Activated CD4-positive, alpha-beta T cell treated with anti-CD3 and anti-CD28 coated beads for 1 hour (primary cell): ENCODE measurements at places on chromosomes 2 and 18.

GRCh38 chr18:41390309-41390708 is 564.7 kb upstream of the PIK3C3 start:
- no peak for DNase-seq

- DNase-seq: no peak
Measured at GRCh38 chr2:140654565-140654964, 1476.3 kb downstream of the LRP1B start.

- DNase-seq: no peak
Measured at GRCh38 chr2:127531221-127531648, 4.2 kb upstream of the MYO7B start.

DNA sequence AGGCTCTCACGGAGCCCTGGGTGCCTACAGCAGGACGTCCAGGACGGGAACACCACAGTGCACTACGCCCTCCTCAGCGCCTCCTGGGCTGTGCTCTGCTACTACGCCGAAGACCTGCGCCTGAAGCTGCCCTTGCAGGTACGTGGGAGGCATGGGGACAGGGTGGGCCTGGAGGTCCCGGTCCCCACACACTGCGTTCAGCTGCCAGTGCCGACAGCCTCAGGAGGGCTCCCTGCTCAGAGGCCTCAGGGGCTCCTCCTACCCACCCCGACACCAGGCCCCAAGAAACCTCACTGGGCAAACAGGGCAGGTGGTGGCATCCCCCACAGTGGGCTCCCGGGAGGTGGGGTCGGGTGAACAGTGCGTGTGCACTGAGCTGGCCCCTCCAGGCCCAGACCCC is 10.8 kb downstream of the ANO7 start:
- no peak for DNase-seq

DNA sequence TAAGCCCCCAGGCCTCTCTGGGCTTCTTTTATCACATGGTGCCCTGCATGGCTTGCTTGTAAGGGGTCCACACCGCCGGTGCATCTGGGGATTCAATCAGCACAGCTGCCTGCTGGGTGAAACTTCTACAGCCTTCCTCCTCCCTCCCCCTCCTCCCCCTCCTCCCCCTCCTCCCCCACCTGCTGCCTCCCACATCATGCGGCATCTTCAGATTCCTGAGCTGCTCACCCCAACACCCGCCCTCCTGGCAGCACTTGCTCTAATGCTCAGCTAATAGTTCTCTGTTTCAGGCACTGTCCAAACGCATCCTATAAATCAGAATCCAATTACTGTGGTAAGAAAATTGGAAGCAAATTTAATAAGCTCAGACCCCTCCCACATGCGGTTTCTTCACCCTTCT is 150.7 kb downstream of the GALNT14 start:
- DNase-seq: no peak

DNA sequence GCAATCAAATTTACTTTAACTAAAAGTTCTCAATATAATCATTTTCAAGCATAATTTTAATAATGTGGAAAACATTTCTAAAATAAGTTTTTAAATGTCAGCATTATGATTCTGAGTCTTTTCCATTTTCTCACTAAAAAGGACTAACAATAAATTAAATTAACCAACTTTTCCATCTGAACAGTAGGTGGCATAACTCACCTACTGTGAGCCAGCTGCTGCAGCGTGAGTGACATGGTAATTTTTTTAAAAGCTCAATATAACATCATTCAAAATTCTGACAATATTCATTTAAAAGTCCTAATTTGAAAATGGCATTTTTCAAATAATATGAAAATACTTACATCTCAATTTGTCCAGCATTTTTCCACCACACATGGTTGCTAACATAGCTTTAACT is 66.5 kb downstream of the DTNB start:
- DNase-seq: no peak
